Stimulated activated CD4-positive, alpha-beta T cell treated with anti-CD3 and anti-CD28 coated beads, Interleukin-2, amount 100 ng/mL, for 48 hours (primary cell): ENCODE measurements at places on chromosomes 5 and 9.

DNA sequence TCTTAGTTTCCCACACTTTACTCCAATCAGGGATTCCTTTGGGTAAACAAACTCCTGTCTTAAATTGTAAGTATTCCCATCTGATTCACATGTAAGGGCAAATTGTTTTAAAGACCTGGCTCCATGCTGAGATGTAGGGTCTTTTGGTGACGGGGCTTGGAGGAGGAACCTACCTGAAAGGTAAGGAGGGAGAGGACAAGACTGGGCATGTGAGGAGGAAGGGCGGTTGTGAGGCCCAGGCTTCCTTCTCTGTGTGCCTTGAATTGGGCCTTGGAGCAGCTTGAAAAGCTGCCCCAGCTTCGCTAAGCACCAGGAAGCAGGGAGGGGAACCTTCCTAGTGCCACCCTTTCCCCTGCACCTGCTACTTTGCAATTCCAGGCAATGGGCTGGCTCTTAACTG, 86.8 kb downstream of the C9orf152 start:
- no peak for DNase-seq

GRCh38 chr9:128091144-128091543, 23.1 kb downstream of the SLC25A25 start:
- no peak for DNase-seq

- no peak for DNase-seq
Observed at GRCh38 chr9:93480262-93480661, 26.9 kb upstream of the FAM120AOS start.

DNA sequence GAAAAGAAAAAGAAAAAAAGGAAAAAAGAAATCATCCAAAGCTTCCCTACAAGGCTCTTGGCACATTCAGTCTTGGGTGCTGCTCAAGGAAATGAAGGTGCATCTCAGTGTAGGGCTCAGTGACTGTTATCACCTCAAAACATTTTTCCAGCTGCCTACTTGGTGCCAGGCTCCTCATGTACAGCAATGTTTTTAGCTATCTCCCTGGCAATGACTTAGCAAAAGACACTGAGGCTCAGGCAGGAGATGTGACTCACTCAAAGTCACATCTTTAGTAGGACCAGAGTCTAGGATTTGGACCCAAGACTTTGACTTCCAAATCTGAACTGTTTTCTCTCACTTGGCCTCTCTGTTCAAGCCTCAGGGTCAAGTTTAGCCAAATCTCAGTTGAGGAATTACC, 264.2 kb downstream of the CRB2 start:
- no peak for DNase-seq

GRCh38 chr9:132671620-132672412, 1.6 kb downstream of the GTF3C4 start:
- no peak for DNase-seq

GRCh38 chr9:75389101-75389500, 300.8 kb downstream of the OSTF1 start:
- no peak for DNase-seq

- DNase-seq, result no peak
Observed at GRCh38 chr5:164578911-164579310, 1073.5 kb downstream of the MAT2B start.

GRCh38 chr5:151115272-151115905, 34.6 kb upstream of the TNIP1 start:
- DNase-seq, result peak; percentile 71

DNA sequence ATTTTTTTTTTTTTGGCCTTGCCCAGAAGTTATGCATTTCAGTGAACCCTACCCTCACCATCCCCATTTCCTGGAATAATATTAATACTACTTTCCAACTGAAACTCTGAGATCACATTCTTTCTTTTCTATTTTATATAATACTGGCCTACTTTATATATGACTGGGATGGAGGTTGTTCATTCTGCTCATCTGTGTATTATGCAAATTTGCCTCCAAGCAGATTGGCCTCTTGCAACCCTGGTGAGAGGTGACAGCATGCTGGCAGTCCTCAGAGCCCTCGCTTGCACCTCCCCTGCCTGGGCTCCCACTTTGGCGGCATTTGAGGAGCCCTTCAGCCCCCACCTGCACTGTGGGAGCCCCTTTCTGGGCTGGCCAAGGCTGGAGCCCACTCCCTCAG, 35.4 kb downstream of the CDKN2A start:
- no peak for DNase-seq

DNA sequence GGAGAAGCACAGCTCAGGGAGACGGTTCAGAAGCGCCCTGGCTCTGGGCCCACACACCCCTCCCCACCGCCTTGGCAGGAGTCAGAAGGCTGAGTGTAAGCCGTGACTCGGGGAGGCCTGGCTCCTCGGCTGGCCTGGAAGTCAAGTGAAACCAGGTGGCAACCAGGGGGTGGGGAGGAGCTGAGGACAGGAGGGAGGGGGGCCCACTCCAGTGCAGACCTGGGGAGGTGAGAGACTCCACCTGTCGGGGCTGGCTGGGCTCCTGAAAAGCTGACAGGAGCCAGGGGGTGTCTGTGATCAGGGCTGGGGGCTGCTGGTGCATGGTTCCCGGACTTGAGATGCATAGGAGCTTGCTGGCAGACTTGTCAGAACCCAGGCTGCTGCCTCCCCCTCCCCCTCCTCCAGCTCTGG, 150.2 kb upstream of the PHYKPL start:
- DNase-seq, result no peak

- DNase-seq, result no peak
Observed at GRCh38 chr9:38360839-38361472, 31.5 kb upstream of the ALDH1B1 start.

GRCh38 chr5:149640350-149640999, 59.2 kb downstream of the ARHGEF37 start:
- DNase-seq, result no peak

DNA sequence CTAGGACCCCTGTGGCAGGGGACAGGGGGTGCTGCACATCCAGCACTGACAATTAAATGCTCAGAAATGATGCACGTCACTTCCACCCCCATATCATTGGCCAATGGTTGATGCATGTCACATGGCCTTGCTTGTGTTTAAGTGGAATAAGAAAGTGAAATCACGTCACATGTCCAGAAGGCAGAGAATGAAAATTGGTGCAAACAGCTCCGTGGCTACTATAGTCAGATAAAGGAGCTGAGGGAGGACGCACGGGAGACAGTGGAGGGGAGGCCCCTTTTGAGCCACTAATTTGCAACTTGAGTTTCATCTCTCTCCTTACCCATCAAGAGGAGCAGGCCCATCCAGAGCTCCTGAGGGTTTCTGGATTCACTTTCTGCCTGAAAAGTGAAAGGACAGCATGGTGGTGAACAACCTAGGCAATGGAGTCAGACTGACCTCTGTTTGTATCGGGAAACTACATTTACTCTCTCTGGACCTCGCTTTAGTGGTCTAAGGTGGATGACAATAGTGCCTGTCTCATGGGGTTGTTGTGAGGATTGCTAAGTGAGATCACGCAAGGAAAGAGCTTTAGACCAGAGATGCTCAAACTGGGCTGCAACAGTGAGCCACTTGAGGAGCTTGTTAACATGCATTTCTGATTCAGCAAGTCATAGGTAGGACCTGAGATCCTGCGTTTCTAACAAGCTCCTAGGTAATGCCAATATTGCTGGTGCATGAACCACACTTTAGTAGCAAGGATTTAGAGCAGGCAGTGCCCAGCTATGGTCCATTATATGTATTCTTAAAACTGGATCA, 133.9 kb upstream of the ADRA1B start:
- DNase-seq, result no peak

DNA sequence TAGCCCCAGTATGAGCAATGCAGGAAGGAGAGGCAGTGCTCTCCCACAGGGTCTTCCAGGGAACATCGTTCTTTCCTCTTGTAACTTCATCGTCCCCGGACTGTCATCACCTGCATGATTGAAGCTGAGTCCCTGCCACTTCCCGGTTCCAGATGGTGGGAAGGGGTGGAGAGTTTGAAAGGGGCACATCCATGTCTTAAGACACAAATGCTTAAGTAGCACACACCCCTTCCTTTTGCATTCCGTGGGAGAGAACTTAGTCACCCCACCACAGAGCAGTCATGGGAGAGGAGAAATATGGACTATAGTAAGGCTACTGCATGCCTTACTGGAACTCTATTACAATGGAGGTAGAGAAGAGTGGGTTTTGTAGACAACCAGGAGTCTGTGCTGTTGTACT, 165.3 kb upstream of the GAS1 start:
- no peak for DNase-seq

DNA sequence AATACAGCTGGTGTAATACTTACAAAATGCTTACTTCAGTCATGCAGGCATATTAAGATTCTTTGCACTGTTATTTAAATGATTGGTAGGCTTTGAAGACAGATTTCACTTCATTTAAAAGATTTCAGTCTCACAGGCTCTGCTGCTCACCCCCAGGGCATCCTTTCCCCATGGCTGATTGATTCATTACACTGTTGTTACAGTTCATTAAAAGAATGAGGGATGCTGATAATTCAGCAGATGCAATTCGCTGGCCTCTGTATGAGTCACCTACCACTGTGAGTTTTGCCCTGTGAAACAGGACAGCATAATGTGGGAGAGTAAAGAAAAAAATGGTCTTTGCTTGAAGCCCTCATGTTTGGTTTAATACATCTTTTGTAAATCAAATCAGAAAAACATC, 246.9 kb downstream of the CYLC2 start:
- DNase-seq, result no peak

GRCh38 chr9:88889386-88889785, 101.9 kb upstream of the S1PR3 start:
- DNase-seq, result no peak

DNA sequence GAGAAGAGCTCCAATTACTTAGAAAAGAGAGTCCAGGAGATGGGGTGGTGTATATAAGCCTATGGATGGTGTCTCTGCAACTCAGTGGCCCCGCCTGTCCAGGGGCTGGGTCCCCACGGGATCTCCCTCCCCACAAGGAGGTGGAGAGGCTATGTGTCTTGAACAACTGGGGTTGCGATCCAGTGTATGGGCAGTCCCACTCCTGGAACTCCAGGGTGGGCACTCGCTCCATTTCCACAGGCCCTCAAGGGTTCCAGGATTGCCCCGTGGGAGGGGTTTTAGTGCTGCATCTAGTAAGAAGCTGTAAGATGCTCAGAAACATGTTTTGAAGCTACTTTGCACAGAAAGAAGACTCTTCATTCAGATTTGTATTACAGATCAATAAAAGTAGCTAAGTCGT, 558 bp upstream of the SMAD5 start:
- DNase-seq, result no peak

DNA sequence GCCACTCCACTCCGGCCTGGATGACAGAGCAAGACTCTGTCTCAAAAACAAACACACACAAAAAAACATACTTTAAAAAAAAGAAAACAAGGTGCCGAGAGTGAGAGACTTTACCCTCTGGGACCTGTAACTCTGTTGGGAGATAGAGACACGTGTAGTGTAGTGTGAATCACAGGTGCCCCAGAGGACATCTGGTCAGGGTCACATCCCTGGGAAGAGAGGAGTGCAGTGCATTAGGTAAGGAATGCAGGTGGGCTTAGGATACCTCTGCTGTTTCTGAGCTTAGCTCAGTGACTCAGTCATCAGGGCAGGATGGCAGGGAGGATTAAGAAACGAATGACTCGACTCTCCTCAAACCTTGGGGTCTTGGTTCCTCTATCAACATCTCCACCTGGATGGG, 174.6 kb downstream of the GOLPH3 start:
- DNase-seq, result no peak

- DNase-seq, result no peak
Observed at GRCh38 chr9:114836769-114837168, 30.9 kb upstream of the TNFSF15 start.

GRCh38 chr5:58933891-58934628, 351.2 kb downstream of the RAB3C start:
- no peak for DNase-seq

- DNase-seq, result no peak
Observed at GRCh38 chr5:129345213-129345924, 114.7 kb upstream of the ADAMTS19 start.

DNA sequence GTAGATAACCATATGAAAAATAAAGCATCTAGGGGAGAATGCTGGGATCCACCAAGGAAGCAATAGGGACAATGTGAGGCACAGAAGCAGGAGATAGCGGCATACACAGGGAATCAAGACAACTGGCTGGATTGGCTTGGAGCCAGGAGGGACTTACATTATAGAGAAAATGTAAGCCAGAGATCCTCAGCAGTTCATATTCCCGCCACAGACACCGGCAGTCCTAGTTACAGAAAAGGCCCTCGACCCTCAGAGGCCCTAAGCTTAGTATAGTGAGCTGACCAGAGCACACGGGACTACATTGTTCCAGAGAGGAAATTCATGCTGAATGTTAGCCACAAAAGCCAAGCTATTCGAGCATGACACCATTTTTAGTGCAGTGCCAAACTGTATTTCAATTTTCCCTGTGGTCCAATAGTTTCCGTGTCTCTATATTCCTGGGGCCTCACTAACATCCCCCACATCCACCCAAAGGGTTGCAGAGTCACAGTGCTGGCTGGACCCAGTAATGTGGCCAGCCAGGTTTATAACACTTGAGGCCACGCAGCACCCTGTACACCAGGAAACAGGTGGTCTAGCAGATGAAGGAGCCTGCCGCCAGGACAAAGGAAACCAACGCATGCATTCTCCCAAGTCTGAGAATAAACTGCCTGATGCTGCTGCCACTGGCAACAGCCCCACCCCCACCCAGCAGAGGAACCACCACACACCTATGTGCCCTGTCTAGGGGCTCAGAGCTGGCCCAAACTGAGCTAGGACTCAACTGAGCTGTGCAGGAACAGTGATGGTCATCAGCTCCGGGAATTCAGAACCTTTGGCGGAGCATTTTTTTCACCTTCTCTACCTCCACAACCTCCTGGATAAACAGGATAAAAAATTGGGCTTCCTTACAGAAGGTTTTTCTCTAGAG, 693.2 kb upstream of the CHD1 start:
- DNase-seq, result no peak

GRCh38 chr9:7906783-7907550, 107.4 kb upstream of the DMAC1 start:
- no peak for DNase-seq

DNA sequence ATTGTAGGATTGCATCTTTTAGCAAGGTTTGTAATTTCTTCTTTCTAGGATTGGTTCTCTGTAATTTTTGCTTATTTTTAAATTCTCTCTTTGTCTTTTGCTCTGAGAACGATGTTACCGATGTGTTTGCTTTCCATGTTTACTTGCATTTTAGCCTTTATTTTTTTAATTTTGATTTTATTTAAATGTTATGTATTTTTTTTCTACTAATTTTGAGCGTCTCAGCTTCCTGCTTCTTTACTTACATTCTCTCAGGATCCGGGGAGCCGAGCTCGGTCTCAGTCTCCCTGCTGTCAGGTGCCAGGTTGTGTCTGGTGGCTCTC, 20.9 kb downstream of the ANXA2R start:
- DNase-seq, result no peak

DNA sequence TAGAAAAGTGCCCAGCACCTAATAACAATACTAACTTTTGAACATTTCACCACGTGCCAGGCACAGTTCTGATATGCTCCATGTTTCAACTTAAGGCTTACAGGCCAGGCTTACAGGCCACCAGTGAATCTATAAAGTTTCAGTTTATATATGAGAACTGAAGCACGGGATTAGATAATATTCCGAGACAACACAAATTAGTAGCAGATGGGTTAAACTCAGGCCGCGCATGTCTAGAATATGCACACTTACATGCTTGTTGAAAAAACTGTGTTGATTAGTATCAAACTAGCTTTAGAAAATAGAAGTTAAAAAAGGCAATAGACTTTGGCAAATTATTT, 587.9 kb downstream of the MTRR start:
- no peak for DNase-seq
